ENCODE measurements at places on chromosomes 12 and 14.

DNA sequence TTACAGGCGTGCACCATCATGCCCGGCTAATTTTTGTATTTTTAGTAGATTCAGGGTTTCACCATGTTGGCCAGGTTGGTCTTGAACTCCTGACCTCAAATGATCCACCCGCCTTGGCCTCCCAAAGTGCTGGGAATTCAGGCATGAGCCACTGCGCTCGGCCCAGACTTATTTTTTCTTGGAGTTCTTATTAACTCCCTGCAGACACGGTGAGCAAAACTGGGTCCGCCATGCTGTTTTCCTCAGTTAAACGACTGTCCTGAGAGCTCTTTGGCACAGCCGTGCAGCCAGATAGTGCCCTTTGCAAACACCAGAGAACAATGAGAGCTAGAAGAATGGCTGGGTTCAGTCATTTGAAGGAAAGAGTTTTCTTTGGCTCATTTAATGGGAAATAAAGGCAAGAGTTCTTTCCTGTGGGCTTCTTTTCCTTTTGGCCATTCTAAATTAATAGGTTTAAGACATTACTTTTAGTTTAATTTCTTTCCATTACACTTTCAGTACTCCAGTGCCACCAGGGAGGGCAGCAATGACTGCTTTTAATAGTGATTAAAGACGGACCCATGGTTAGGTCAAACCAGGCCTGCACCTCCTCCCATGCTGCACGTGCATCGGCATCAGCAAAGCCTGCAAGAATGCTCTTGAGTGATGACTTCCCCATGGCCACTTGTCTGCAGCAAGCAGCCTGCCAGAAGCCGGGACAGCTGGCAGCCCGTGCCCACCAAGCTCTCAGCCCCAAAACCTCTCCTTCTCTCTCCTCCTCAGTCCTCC is 60.7 kb downstream of the VCPKMT start:
- DNase-seq = no peak

DNA sequence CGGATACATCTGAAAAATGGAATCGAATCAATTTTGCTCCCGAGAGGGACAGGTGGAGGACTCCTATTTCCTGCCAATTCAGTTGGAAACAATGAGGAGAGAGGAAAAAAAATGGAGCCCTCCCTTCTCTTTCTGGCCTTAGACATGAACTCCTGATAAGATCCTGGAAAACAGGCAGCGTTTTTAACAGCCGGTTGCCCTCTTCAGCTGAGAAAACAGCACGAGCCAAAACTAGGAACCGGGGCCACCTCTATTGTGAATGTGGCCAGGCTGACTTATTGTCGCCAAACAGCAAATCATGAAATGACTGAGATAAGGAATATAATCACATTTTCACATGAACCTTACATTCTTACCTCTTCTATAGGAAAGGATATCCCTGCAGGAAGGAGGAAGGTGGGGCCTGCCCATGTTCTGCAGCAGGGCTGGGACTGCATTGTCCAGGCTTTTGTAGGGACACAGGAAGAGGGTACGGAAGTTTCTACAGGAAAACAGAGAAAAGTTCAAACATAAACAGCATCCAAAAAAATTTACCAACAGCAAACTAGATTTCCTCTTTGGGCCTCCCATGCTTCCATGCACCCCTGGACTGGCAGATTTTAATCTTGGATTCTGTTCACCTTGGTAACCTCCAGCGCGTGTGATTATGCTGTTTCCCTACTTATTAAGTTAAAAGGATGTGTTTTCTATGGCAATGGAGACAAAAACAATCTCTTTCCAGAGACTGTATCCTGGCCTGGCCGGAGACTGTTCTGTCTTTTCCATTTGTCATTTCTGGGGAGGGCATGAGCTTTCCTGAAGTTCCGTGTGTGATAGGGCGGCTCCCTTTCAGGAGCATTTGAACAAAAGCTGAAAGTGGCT is 29.0 kb upstream of the ELK3 start:
- no peak for DNase-seq

DNA sequence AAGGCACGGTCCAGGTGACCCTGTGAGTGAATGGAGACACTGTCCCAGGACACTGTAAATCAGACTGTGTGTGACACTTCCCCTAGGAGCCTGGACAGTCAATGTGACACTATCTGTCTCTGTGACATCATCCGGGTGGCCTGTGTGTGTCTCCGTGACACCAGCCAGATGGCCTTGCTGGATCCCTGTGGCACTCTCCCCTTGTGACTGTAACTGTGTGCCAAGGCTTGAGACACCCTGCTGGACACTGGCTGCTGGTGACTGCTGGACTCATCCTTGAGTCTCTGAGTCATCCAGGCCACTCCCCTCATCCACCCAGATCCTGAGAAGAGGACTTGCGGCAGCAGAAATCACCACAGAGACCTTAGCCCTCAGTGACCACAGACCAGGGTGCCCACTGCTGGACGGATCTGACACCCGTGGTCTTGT is 51.6 kb downstream of the MVK start:
- no peak for DNase-seq

- no peak for DNase-seq
Measured at GRCh38 chr14:24565766-24566165, 10.3 kb downstream of the CTSG start.

DNA sequence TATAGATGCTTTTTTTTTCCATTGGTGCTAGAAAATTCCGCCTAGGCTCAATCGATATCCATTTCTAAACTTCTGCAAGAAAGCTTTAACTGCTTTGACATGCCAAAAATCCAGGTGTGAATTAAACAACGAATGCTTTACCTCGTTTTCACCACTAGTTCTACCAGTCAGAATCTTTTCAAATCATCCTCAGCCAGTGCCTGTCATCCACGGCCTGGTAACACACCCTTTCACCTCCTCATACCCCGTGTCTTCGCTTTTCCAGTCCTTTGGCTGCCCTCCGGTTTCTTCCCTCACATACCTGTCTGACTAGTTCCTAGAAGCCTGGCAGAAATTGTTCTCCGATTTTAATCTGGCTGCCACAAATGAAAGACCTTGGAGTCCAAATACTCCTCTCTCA is 1.4 kb upstream of the PHC1 start:
- DNase-seq = no peak

DNA sequence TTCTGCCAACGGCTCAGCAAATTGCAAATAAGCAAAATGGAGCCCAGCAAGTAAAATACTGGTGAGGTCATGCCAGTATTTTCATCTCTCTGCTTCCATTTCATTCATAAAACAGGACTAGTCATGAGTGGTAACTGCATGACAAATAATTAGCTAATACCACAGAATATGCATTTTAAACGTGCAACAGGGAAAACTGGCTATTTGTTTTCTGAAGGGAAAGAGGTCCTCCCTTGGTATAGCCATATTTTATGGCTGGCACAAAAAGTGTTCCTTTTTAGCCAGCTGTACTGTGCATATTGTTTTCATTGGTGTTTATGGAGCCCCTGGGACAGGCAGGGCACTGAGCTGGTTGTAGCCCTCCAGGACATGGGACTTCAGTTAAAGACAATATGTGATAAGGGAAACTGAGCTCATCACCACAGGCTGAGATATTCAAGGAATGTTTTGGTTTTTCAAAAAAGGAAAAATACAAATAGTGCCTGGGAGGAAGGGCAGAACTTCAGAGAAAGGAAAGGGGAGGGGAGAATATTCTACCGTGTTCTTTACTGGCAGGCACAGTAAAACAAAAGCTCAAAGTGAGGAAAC is 26.1 kb upstream of the FOXN3 start:
- DNase-seq = no peak

DNA sequence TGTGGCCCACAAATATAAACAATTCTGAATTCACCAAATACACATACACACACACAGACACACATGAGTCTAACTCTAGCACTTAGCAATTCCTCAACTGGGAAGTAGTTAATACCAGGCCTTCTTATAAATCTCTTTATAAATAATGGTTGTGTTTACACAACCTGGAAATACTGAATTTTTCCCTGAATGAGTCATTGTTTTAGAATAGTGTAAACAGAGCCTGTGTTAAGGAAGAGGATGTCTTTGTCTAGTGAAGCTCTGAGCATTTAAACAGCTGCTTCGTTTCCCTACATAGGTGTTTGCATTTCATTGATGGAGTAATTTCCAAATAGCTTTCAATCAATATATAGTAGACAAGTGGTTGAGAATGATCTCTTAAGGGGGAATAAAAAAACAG is 218.8 kb downstream of the BTG1 start:
- no peak for DNase-seq

DNA sequence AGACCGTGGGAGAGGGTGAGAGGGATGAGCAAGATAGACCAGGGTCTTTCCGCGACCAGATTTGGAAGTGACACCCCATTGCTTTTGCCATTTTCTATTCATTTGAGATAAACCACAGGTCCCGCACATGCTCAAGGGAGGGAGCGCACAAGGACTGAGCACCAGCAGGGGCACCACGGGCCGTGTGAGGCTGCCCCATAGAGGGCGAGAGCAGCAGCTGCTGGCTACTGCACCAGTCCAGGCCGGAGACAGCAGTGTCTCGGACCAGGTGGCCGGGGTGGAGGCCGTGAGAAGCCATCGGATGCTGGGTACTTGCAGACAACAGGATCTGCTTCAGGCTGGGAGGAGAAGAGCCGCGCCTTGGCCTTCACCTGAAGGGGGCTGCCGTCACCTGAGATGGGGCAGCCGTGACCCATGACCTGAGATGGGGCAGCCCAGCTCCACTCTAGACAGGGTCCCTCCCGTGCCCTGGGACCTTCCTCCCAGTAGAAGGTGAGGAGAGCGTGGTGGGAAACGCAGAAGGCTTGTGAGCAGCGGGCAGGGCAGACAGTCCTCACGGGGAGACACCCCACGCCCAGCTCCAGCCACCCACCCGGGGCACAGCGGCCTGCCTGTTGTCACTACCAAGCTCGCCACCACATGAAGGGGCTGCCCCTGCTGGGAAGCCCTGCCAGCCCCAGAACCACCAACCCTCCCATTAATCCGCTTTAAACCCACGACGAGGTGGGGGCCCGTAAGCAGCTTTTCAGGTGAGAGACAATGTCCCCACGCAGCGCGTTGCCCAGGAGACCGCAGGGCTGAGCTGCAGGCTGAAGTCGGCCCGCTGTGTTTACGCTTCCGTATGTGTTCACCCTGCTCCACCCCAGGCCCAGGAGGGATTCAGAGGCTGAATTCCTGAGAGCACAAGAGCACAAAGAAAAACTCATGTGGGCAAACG is 61.7 kb upstream of the FBRSL1 start:
- no peak for DNase-seq

DNA sequence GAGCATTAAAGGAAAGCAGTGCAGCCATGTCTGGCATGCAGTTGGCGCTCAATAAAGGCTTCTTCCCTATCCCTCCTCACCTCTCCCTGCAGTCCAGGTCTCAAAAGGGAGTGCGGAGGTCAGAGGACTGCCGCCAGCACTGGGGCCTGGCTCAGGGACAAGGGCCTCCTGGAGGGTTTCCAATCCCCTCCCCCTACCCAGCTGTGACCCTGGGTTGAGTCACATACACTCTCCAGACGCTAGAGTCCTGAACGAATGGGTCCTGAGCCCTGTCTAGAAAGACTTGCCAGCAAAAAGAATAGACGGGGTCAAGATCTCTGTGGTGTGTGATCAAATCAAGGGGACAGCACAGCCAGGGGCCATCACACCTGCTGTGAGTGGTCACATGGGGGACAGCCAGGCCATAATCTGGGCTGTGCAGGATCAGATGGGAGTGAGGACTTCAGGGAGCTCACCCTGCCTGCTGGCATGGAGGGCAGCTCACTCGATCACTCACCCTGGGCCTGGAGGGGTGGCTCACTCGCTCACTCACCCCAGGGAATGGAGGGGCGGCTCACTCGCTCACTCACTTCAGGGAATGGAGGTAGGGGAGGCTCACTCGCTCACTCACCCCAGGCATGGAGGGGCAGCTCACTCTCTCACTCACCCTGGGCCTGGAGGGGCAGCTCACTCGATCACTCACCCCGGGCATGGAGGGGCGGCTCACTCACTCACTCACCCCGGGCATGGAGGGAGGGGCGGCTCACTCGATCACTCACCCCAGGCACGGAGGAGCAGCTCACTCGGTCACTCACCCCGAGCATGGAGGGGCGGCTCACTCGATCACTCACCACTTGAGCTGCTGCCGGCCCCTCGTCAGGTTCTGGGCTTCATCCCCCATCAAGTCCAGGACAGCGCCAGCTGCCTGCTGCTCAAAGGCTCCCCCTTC is 12.8 kb downstream of the CFAP73 start:
- no peak for DNase-seq

DNA sequence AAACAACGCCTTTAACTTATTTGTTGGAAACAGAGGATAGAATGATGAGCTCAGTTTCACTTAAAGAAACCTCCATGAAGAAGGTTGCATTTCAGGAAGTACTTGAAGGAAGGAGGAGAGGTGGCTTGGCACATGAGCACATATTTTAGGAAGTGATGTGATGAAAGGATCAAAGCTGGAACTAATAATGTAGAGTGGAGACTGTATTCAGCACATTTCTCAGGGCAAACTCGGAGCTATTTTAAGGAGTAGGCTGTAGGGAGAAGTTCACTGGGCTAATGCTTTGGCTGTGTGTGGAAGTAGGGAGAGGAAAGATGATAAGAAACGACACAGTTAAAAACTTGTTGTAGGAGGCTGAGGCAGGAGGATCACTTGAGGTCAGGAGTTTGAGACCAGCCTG is 272.8 kb downstream of the AKAP6 start:
- no peak for DNase-seq

DNA sequence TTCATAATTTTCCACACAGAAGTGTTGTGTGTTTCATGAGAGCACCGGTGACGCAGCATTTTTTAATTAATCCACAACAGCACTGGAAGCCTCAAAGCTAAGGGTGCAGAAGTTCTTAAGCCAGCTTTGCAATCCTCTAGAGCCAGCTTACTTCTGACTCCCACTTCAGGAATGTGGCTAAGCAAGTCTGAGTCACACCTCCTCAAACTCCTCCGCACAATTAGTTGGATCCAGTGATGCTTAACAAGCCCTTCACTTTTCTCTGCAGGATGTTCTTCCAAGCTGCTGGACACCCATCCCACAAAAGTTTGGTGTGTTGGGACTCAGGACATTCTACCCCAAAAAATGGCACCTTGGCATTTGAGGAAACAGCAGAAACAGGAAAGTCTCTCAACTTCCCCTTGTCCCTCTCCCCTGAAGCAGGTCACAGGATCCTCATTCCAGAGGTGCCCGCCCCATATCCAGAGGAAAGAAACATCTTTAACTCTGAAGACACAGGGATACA is 210.0 kb downstream of the PPM1H start:
- DNase-seq = no peak

GRCh38 chr14:68210729-68211299 is 391.2 kb downstream of the RAD51B start:
- peak; percentile 24 for DNase-seq

DNA sequence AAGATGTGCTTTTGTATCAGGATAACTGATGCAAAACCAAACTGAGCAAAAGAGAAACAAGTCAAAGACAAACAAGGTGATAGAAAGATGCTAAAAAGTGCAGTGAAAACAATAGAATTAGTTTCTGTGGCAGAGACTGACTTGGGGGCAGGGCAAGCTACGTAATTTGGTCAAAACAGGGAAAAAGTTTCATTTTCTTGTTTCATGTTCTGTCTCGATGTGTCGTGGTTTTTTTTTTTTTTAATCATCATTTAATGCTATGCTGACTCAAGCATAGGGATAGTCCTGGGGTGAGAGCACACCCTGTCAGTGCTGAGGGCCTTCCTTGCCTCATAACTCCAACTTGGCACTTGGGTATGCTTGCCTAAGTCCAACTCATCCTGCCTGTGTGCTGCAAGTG is 144.1 kb upstream of the PTPRQ start:
- no peak for DNase-seq

GRCh38 chr14:31287294-31287972 is 79.8 kb upstream of the HECTD1 start:
- DNase-seq = no peak

GRCh38 chr12:30810918-30811317 is 56.2 kb upstream of the CAPRIN2 start:
- no peak for DNase-seq

GRCh38 chr12:99960311-99960710 is 24.4 kb downstream of the ANKS1B start:
- DNase-seq = no peak
